ENCODE measurements at places on chromosomes 7 and 10.

DNA sequence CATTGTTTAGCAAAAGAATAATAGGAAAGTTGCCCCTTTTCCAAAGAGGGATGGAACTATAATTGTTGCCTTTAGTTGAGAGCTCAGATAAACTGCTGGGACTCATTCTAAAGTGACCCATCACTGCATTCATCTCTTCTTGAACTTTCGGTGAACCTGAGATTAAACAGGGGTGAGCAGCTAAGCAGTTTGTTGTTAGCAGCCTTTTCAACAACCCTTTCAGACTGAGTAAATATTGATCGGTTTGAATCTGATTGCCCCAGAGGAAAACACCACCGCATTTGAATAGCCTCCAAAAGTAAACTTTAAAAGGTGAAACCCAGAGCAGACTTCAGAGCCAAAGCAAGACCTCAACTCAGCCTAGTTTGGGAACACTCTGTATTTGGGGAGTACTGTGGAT is 4.7 kb downstream of the HOXA1 start:
- no peak for DNase-seq

DNA sequence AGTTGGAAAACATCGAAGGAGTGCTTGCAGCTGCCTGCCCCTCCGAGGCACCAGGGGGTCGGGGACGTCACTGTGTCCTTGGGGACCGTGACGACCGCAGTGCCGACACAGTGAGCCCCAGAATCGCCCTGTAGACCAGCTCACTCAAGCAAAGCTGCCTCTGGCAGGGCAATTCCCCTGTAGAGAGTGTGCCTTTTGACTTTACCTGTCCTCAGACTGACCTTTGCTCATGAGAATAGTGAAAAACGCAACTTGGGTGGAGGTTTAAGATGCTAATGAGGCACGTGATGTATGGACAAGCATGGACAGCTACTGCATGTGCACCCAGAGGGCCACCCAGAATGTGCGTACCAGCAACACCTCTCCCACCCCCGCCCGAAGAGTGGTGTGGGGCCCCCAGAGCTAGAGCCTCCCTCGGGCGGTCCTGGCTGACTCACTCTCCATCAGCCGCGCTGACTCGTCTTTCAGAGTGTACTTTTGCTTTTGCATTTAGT is 271.9 kb downstream of the ADARB2 start:
- no peak for DNase-seq

- no peak for DNase-seq
These were observed 52.2 kb downstream of the GPR158 start for GRCh38 chr10:25226775-25227682.

DNA sequence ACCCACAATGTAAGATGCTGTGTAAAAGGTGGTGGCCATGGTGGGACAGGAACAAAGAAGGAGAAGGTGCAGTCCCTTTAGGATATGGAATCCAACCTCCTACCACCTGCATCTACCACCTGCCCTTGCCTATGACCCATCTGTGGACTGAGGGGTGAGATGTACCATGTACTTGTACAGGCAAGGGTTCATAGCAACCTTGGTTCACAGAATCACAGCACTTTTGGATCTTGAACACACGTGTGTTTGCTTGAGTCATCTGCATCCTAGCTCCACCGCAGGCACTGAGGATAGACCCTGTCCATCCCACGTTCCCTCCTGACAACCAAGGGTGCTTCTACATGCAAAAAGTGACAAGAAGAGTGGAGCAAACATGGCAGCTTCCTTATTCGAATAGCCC is 162.3 kb downstream of the GFRA1 start:
- DNase-seq, result no peak

DNA sequence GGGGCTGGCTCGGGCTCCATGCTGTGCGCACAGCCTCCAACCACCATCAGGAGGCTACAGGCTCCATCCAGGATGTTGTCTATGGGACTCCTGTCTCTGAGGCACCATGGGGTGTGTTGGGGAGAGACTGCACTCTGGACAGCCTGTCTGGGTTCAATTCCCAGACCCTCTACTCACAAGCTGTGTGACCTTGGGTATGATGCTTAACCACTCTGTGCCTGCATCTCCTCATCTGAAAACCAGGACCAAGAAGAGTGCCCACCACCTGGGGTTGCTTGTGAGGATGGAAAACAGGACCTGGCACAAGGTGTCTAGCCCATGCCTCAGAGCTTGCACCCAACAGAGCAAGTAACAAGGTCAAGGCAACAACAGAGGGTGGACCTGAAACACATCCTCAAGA is 109.8 kb downstream of the KCNMA1 start:
- DNase-seq, result no peak

DNA sequence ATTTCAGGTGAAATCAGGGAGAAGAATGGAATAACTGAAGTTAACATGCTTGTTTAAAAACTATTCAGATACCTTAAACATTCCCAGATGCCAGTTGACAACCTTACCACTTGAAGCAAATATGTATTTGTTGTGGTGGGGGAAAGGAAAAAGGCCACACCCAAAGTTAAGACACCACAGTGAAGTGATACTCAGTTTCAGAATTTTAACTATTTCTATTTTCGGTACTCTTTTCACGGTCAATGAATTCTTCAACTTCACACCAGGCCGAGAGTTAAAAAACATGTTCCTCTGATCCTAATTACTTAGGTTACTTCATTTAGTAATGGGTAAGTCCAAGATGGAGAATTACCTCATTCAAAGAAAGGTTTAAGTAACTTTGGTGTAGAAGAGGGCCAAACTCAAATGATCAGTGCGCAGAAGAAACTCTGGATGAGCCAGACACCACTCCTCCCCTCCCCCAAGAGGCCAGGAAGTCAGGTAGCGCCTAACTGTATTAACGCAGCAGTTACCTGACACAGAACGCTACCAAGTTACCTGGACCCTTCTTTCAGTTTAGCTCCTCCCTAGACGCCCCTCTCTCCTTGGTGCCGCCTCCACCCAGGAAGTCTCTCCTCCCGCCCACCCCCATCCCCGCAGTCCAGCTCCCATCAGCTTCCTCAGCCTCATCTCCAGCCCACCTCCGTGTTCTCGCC is 700 bp downstream of the MTPN start:
- peak; percentile 39 for DNase-seq

DNA sequence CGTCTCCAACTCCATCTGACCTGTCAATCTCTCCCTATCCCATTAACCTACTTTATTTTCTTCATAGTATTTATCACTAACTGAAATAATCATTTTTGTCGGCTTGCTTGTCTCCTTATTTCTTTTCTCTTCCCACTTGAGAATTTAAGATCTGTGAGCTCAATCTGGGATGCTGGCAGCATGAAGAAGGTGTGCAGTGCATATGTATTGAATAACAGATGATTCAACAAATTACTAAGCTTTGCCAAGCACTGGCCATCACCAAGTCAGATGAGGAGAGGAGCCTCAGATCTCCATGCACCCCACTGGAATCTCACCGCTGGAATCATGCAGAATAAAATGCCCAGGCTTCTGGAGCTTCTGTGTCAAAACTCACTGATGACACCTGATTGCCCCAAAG is 47.6 kb upstream of the PPP1R3C start:
- DNase-seq, result no peak

- DNase-seq, result no peak
These were observed 928 bp upstream of the CSTF2T start for GRCh38 chr10:51700228-51700817.

DNA sequence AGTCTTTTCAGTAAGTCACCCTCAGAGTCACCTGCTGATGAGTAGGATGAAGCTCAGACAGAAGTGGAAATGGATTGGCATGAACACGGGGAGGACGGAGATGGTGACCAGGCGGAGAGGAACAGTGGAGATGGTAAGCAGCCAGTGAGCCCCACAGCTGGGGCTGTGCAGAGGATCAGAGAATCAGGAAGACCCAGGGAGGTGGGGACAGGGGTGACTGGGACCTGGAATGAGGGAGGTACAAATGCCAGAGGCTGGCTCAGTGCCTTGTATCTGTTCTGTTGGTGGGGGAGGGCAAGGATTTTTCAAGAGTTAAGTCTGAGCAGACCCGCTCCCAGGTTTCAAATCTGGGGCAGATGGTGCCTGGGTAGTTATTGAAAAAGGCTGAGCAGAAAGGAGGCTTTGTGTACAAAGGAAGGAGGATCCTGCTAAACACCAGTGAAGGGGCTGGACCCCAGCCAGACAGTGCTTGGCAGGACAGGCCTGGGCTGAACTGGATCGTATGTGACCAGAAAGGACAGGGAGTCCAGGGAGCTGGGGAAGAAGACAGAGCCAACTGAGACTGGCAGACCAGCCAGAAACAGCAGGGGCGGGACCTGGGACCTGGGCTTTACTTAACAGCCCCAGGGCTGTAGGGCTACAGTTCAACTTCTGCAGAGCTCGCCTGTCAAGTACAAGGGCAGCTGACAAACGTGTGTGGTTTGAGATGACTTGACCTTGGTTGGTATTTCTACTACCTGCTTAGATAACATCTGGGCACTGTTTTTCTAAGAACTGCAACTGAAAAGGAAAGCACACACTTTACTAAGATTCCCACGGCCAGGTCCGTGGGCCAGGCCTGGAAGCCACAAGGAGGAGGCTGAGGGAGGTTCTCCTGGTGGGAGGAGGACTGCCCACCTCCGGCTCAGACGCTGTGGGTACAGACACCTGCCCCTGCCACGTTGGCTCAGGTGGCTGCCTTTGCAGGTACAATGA is 13.2 kb upstream of the FRMPD2 start:
- no peak for DNase-seq

- peak; percentile 31 for DNase-seq
These were observed 382.3 kb upstream of the MTPN start for GRCh38 chr7:136359333-136359903.

GRCh38 chr7:101690061-101690460 is 61.0 kb upstream of the MYL10 start:
- no peak for DNase-seq

DNA sequence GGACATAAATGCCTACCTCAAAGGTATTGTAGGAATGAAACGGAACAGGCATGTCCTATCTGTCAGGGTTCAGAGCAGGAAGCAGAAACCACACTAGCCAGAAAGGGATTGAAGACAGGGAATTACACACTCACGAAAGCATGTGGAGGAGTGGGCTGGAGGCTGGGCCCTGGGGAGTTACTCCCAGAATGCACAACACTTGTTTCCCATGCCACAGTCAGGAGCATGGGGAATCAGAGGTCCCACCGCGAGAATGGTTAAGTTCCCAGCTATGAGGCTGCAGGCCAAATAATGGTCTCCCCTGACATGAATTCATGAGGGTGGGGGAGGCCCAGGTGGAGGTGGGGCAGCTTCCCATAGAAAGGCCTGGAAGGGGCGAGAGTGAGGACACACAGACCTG is 212.7 kb downstream of the HERPUD2 start:
- DNase-seq, result no peak

DNA sequence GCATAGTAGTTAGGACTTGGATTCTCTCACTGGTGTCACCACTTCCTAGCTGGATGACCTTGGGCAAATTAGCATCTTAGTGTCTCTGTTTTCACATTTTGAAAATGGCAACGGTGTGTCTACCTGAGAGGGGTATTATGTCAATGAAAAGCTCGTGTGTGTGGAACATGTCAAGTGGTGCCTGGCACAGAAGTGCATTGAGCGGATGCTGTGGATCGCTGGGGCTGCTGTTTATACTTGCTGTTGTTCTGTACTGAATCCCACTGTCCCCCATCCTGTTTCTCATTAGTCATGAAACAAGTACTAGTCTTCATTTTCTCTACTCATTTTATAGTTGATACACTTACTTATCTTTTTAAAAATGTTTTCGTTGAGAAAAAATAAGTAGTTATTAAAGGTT is 26.1 kb downstream of the RBM33 start:
- no peak for DNase-seq

DNA sequence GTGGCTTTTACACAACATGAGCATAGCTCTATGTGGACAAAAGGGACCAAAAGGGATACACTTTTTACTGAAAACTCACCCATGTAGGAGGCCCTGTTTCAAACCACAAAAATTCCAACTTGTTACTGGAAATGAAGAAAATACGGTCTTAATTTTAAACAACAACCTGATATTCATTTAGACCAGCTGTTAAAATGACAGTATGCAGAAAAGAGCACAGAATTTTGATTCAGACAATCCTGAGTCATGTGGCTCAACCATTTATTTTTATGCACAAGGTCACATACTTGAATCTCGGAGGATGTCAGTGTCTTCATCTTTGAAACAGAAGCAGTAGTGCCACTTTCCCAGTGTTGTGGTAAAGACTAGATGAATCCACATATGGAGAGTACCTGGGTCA is 426.5 kb upstream of the NFE2L3 start:
- DNase-seq, result no peak

DNA sequence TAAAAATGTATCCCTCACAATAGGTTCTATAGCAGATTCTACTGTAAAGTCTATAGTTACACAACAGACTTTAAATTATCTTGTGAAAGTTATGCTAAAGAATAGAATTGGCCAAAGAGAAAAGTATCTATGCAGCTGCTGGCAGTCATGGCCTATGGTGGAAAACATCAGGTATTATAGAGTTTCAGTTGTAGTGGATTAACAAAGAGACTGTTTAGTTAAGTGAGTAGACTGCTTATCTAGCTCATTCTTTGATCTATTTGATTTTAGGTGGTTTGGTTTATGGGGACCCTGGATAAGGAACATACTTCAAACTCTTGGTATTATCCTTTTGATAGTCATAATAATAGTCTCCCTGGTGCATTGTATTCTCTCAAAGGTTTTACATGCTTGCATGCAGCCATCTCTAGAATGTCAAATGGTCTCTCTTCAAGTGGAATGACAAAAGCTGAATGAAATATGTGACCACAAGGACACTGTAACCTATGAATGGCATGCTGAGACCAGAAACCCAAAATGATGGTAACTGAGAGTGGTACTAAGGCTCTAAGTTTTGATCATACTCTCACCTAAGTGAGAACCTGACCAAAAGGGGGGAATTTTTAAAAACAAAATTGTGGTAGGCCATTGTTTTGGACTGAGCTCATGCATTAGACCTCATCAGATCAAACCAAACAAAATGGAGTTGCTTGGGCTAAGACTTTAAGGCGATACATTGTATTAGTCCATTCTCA is 54.9 kb upstream of the NAMPT start:
- no peak for DNase-seq

DNA sequence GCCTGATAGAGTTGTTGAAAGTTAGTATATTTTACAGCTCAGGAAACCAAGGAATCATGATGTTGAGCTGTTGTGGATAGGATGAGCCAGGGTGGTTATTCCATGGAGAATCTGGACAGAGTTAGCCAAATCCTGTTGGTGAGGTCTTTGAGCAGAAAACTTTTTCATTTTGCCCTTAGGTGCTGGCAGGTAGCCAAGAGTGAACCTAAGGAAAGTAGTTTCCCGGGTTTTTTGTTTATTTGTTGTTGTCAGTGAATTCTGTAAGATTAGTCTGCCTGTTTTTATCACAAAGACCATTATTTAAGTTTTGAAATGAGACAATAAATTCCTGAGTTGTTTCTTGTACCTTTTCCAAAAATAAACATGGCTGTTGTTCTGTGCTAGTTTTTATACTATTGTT is 61.0 kb downstream of the GALNT11 start:
- DNase-seq, result no peak

GRCh38 chr7:42869131-42870020 is 42.5 kb downstream of the C7orf25 start:
- no peak for DNase-seq

GRCh38 chr7:116173051-116174028 is 37.0 kb upstream of the TES start:
- DNase-seq, result no peak

Data from HL-60 (cell line).